Activated gamma-delta T cell treated with Interleukin-2 at 50 U/mL for 16 hours (primary cell): ENCODE measurements at places on chromosomes 1 and 21.

- no peak for DNase-seq
Observed at GRCh38 chr21:24153137-24153536, 1454.1 kb downstream of the MRPL39 start.

- DNase-seq, result no peak
Observed at GRCh38 chr1:67889953-67890567, 56.8 kb upstream of the GNG12 start.

- no peak for DNase-seq
Observed at GRCh38 chr1:153380711-153381110, 5.3 kb upstream of the S100A12 start.

- no peak for DNase-seq
Observed at GRCh38 chr1:25120281-25120680, 112.0 kb downstream of the SYF2 start.

- DNase-seq, result no peak
Observed at GRCh38 chr1:211606914-211607753, 28.2 kb upstream of the SLC30A1 start.

DNA sequence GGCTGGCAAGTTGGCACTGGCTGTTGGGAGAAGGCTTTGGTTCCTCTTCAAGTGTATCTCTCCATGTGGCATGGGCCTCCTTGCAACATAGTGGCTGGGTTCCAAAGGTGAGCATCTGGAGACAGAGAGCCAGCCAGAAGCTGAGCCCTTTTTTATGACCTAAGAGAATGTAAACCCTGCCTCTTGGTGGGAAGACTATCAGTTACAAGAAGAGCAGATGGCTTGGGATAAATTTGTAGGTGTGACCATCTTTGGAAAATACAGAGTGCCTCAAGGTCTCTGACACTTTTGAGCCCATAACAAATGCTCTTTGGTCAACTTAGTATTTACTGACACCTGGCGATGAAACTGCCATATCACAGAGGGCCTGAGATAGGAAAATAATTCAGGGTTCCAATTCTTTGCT is 31.4 kb upstream of the PRELP start:
- no peak for DNase-seq

DNA sequence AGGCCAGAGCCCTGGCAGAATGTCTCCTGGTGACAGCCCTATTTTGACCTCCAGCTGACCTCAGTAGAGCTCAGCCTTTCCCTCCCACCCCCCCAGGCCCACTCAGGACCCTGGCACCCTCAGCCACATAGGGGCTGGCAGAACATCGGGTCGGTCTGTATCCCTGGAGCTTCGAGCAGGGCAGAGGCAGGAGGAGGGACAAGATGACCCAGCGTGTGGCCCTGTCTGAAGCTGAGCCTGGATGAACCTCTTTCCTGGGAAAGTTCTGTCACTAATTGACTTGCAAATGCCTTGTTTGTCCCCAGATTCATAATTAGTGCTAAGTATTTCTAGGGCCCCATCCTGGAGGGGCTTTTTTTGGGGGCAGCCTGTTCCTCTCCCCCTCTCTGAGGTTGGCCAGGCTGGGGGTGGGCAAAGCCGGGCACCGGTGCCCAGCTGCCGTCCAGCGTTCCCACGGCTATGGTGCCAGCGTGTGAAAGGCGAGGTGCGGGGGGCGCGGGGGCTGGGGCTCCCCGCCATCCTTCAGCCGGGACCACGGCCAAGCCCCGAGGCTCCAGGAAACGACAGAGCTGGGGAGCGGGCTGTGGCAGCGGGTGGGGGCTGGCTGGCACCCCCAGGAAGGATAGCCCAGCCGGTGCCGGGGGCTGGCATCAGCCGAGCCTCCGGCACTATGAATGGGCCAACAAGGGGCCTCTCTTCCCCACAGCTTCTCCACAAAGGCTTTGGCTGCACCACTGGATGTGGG is 31.4 kb downstream of the RHBG start:
- DNase-seq, result no peak

DNA sequence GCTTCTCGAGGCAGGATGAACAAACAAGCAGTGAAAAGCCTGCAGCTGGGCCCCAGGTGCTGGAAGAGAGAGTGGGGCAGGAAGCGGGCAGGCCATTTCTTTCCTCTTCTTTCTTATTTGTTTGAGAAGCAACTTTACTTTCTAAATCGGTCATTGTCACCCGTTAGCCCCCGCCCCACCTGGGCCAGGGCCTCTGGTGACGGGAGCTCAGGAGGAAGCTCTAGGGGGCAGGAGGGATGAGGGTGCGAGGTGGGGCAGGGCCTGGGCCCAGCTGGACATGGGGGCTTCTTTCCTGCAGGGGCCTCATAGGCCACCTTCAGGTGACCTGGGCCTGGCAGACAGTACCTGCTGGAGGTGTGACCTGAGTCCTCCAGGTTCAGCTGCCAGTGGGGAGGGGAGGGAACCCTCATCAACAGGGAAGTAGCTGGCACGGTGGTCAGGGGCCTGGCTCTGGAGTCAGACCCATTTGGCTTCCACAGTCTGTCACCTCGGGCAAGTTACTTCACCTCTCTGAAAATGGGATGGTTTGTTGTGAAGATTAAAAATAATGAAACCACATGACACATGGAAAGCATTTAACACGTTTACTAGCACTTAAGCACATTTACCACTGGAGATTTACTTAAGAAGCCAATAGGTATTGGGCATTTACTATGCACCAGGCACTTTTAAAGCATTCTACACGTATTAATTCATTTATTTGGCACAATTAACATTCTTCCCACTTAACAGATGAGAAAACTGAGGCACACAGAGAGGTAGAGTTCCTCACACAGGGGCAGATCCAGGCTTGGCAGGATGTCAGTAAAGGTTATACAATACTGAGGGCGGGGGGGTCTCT is 54.1 kb upstream of the ID3 start:
- peak; percentile 55 for DNase-seq

DNA sequence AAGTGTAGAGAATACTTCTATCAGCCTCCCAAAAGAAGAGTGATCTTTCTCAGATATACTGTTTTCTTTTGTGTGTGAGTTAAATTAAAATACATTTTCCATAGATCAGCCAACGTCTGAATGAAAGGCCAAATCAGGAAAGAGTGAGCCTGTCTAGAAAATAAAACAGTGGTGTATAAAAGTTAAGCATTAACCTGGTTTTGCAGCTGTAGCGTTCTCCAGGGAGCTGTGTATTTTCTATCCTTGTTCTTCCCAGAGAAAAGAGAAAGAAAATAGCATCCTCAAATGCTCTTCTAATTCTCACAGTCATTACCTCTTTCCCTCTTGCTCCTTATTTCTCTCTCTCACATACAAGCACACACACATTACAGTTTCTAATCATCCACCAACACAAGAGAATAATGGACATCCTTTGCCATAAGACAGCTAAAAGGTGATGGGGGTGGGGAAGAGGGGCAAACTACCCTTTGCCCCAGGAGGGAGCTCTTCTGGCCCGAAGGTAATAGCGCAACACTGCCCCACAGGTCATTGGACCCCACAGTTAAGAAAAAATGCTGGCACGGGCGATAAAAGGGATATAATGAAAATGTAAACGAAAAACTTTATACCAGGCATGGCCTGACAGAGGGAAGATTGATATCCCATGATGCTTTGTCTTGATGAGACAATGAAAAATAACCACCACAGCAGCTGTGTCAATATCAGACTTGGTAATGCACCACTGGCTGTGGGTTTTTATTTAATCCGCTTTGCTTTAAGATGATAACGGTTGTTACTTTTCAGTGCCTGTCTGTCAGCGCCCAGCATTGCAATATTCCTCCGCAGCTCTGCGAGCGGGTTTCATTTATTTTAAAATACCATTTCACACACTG is 150.3 kb downstream of the NUF2 start:
- DNase-seq, result no peak

- no peak for DNase-seq
Observed at GRCh38 chr1:83086346-83086745, 912.6 kb downstream of the TTLL7 start.

DNA sequence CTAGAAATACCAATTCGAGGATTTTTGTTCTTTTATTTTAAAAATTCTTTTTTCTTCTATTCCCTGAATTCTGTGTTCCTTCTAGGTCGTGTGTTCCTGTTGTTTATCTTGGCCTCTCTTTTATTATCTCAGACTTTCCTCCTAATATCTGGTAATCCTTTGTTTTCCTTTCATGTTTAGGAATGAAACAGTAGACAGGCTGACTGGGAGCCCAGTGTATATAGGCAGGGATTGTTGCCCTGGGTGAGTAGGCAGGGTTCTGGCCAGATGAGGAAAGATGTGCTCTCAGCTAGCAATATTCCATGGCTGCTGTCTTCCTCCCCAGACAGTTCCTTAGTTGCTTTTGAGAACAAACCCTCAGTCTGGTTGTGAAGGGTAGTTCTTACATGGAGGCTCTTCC is 161.8 kb upstream of the PDE4B start:
- DNase-seq, result no peak

DNA sequence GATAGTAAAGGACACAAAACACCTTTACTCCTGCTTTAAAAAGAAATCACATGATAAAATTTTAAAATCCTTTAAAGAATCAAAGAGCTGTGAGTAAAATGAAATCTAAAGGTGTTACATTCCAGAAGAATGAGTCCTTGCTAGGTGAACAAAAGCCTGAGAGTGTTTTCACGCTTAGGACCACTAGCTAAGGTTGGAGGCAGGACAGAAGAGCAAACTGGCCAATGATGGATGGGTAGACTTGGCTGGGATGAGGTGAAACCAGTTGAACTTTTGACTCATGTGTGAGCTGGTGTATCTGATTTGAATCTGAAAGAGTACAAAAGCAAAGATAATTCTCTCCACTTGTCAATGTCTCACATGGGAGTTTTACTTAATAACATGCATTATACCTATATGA is 35.1 kb downstream of the CATSPERE start:
- no peak for DNase-seq

DNA sequence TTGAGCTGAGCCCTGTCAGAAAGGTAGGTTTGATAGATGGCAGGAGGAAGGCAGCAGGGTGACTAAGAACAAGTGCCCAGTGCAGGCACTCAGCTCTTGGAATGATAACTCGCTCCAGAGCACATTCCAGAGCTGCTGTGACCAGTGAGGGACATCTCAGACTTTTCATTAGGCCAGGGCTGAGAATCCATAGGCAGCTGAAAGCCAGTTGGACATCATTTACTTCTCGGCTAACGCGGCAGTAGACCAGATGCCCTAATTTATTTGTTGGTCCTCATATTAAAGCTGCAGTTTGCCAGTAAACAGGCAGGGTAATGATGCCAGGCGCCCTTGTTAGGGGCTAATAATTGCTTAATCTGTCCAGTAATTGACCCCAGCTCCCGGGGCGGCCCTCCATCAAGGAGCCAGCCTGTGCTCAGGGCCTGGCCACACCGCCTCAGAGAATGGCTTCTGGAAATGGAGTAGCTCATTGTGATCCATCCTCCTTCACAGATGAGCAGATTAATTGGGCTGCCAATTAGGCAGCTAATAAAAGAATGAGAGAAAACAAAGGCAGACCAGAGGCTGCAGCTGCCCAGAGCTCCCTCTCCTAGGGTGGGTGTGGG is 122.0 kb downstream of the BEND5 start:
- no peak for DNase-seq

DNA sequence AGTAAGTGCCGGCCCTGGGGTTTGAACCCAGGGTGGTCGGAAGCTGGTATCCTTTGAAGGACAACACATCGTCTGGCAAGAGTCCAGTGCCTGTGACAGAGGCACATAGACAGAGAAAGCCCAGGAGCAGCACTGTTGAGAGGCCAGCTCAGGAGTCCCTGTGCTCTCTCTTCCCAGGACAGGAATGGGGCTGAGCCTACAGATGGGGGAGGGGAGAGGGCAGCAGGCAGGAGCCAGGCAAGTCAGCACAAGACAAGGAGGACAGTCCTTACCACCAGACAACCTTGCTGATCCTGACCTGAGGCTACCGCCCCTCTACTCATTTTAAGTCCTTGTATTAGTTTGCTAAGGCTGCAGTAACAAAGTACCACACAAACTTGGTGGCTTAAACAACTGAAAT is 27.7 kb upstream of the SYT6 start:
- no peak for DNase-seq

GRCh38 chr1:156191292-156191964 is 2.5 kb upstream of the SLC25A44 start:
- no peak for DNase-seq

- no peak for DNase-seq
Observed at GRCh38 chr21:41610042-41610839, 102.3 kb upstream of the TMPRSS2 start.
